CD4-positive, CD25-positive, alpha-beta regulatory T cell (primary cell): ENCODE measurements at places on chromosomes 11 and 22.

DNA sequence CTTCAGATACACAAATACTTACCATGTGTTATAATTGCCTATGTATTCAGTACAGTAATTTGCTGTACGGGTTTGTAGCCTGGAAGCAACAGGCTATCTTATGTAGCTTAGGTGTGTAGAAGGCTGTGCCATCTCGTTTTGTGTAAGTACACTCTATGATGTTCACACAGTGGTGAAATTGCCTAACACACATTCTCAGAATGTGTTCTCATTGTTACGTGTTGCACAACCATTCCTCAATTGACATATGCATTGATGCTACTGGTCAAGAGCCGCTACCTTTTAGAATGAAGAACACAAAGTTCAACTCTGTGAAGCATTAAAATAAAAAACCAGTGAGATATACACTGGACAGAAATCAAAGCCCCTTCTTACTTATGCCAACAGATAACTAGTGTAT lies 26.7 kb downstream of the SVIP start:
- DNase-seq, result no peak

GRCh38 chr11:131385763-131386390 lies 15.5 kb downstream of the NTM start:
- no peak for DNase-seq

- DNase-seq, result no peak
Measured at GRCh38 chr11:10147195-10147594, 146.8 kb downstream of the SBF2 start.

DNA sequence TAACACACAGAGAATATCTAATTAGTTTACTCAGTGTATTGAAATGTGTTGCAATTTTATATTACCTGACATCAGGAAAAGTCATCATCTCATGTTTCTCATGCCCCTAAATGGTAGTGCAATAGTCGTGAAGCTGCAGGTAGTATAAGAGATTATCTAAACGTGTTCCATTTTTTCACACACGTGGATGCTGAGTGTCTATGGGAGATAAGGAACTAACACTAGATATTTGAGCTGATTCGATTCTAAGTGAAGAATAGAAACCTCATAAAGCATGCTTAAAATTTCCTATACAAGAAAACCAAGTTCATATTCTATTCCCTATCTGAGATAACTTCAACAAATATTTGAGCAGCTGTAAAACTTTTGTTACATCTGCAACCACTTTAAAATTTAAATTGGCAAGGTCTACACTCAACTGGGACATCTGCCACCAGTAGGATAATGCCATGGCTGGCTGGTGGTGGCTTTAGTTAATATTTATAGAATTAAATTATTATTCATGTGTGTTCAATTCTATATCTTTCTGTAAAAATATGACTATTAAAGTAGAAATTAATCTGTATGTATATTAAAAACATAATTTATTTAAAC lies 388.8 kb downstream of the LUZP2 start:
- no peak for DNase-seq

DNA sequence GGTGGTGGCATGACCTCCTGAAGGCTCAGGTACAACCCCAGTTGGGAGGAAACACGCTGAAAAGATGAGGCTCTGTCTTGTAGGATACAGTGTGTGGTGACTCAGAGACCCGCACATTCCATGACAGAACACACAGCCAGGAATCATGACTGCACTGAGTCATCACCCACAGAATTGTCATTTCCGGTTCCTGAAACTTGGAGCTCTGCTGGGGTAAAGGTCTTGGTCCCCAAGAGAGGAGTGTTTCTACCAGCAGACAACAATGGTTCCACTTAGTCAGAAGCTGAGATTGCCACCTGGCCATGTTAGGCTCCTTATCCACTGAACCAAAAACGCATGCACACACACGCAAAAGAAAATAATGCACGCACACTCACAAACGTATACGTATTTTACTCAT lies 31.5 kb upstream of the CYB5R3 start:
- DNase-seq, result no peak

GRCh38 chr11:93585758-93586157 lies 42.6 kb upstream of the SMCO4 start:
- no peak for DNase-seq

DNA sequence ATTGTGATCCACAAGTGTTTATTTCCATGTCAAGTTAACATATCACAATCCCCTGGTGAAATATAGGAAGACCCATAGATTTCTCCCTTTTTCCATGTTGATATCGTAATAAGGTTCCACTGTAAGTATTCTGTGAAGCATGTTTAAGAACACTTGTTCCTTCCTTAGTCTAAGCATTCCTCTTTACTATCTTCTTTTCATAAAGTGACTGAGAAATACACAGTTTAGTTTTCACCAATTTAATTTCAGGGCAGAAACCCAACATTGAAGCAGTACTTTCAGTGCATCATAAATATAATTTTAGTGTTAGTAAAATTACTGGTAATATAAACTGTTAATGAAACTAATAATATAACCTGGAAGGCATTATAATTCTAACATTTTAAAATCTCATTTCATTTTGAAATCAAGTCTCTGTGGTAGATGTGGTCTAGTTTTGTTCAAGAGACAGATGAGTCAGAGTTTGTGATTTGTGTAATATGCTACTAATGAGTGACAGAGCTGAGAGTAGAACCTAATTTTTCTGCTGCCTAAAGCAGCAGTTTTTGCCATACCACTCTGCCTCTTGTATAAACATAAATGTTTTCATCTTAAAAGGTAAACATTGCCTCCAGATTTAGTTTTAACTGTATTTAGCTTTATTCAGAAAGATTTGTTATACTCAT lies 79.4 kb downstream of the ATM start:
- no peak for DNase-seq

DNA sequence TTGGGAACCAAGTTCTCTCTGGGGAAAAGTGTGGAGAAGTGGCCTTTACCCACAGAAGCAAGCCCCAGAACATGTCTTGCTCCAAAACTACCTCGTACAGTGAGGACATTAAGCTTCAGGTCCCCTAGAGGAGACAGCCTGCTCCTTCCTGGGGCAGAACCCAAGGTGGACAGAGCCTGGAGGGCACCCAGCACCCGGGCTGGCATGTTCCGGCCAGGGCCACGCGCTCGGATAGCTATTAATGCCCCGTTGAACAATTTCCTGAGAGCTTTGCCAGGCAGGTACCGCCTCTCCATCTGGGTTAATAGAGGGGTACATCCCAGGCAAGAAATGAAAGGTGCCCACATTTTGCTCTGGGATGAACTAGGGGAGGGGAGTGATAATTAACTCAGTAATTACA lies 169.0 kb upstream of the GRK3 start:
- DNase-seq, result no peak

- DNase-seq, result no peak
Measured at GRCh38 chr11:69333879-69334278, 39.9 kb downstream of the MYEOV start.

DNA sequence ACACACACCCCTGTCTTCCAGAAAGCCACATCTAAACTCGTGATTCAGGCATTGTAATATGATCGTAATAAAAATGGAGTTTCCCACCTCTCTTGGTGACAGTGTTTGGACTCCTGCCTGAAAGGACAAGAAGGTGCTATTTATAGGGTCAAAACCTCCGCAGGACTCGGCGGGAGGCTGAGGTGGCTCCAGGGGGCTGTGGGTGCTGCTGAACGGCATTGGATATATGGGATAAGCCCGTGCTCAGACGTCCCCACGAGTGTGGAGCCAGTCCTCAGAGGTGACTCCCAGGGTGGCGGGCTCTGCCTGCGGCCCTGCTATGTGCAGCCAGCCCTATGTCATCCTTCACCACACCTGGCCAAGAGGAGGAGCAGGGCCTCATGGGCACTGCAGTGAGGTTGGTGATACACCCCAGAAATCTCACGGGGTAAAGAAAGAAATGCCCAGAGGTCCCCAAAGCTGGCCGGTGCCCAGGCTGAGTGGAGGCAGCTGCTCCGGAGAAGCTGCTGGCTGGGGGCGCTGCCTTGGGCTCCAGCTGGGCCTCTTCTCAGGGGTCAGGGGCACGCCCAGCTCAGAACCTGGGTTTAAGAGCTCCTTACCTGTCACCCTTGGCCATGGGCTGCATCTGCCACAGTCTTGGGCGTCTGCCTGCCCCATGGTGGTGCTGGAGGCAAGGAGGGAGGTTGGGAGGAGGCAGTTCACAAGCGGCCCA lies 5.1 kb upstream of the OSBPL5 start:
- DNase-seq, result no peak

DNA sequence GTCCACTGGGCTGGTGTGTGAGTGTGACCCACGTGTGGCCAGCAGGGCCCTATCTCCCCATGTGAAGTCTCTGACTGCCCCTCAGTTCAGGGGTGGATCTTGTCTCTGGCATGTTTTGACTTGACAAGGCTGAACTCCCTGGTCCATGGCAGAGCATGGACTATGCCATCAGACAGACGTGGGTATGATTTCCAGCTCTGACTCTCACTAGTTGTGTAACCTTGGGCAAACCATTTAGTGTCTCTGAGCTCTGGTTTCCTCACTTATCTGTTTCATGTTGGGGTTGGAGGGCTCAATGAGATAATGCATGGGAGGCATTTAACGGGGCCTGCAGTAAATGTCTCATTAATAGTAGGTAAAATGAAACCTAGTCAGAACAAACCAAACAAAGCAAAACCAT lies 254.5 kb upstream of the NARS2 start:
- no peak for DNase-seq

GRCh38 chr11:79346021-79346420 lies 94.8 kb downstream of the TENM4 start:
- DNase-seq, result no peak

- no peak for DNase-seq
Measured at GRCh38 chr11:59754494-59754858, 700 bp upstream of the STX3 start.

GRCh38 chr11:85115798-85116197 lies 511.3 kb downstream of the DLG2 start:
- DNase-seq, result no peak

DNA sequence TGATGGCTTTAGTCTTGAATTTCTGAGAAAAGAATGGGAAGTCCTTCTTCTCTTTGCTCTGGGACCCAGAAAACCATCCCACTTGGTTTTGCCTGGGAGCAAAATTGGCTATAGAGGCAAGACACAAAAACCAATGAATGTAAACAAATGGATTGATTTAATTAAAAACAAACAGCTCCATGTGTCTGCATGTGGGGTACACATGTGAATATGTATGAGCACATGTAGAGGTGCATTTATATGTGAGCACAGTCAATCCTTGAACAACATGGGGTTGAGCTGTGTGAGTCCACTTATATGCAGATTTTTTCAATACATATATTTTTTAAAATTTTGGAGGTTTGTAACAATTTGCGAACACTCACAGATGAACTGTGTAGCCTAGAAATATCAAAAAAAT lies 87.2 kb downstream of the CCDC81 start:
- no peak for DNase-seq

- DNase-seq, result no peak
Measured at GRCh38 chr11:42552786-42553185, 759.0 kb upstream of the API5 start.

DNA sequence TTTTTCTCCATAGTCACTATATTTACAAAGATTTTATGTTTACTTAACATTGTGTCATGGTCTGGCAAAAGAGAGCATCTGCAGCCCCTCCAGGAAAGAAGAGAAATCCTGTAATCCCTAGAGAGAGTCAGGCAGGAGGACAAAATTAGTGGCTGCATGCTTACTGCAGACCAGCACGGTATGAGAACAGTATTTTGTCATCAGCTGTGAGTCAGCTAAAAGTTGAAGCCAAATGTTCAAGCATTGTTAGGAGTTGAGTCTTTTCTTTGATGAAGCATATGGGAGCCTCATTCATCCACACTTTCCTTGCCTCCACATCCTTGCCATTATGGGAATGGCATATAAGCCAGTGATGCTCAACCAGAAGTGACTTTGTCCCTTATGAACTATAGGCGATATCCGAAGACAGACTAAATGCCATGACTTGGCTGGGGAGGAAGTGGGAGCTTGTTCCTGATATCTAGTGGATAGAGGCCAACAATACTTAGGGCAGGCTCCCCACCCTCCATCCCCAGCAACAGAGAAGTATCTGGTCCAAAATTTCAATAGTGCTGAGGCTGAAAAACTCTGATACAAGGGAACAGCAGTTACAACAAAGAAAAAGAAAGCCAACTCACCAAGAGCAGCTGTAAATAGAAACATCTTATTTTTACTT lies 112.0 kb upstream of the OR5AK2 start:
- no peak for DNase-seq

GRCh38 chr11:82945682-82946081 lies 44.1 kb downstream of the DDIAS start:
- DNase-seq, result no peak

- no peak for DNase-seq
Measured at GRCh38 chr11:75386942-75387630, 12.2 kb upstream of the RPS3 start.

DNA sequence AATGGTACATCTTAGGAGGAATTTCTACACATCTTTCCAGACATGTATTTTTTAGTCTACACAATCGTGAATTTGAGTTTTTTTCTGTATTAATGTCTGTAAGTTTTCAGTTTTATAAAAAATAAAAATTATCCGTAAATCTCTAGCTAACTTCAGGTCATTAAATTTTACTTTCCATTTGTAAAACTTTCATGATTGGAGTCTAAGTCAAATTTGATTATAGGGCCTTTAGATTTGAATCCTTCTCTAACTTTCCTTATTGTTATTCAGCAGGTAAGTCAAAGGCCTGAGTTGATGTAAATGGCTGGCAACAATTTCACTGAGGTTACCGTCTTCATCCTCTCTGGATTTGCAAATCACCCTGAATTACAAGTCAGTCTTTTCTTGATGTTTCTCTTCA lies at the start of gene OR8I2:
Gene OR8I2 (plus strand): TSS at position 301 of the 400 bp plus-strand sequence. CDS start 0 bp downstream, at position 301.
- no peak for DNase-seq

- no peak for DNase-seq
Measured at GRCh38 chr11:47189100-47189834, 3.0 kb upstream of the PACSIN3 start.

GRCh38 chr11:70333261-70333660 lies 62.8 kb downstream of the PPFIA1 start:
- DNase-seq, result no peak

DNA sequence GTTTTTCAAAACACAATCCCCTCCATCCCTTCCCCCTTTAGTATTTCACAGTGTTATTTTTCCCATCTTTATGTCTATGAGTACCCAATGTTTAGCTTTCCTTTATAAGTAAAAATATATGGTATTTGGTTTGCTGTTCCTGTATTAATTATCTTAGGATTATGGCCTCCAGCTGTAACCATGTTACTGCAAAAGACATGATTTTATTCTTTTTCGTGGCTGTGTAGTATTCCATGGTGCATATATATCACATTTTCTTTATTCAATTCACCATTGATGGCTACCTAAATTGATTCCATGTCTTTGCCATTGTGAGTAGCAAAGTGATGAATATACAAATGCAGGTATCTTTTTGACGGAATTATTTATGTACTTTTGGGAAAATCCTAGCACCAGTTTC lies 346.4 kb upstream of the CNTN5 start:
- DNase-seq, result no peak
